Myocyte (in vitro differentiated cells): ENCODE measurements at places on chromosomes 2 and 18.

GRCh38 chr2:183359867-183360266 lies 235.6 kb downstream of the NUP35 start:
- DNase-seq, result peak; percentile 17

GRCh38 chr18:57029761-57030160 lies 117.1 kb upstream of the BOD1L2 start:
- peak; percentile 15 for DNase-seq

- no peak for DNase-seq
Observed at GRCh38 chr2:234587341-234588053, 90.6 kb upstream of the ARL4C start.

- DNase-seq, result no peak
Observed at GRCh38 chr2:160264308-160264707, 64.2 kb upstream of the ITGB6 start.

DNA sequence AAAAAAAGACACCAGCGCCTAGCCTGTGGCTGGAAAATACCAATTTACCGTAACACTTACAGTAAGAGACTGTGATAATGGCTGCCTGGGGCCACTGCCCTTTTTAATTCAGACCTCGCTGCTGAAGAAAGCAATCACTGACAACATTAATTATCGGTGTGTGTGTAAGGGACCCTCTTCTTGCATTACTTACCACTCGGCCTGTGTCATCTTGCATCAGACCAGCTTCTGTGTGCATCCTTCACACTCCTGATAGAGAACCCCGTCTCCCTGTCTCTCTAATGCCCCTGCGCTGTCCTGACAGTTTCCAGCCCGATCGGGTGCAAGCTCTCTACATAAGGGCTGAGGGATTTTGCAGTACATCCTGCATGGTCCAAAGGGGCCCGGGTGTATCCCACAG lies 124.4 kb downstream of the ZNF516 start:
- no peak for DNase-seq

GRCh38 chr2:128988326-128988725 lies 669.7 kb upstream of the HS6ST1 start:
- DNase-seq, result no peak

GRCh38 chr2:10557506-10558265 lies 109.6 kb upstream of the ODC1 start:
- no peak for DNase-seq

DNA sequence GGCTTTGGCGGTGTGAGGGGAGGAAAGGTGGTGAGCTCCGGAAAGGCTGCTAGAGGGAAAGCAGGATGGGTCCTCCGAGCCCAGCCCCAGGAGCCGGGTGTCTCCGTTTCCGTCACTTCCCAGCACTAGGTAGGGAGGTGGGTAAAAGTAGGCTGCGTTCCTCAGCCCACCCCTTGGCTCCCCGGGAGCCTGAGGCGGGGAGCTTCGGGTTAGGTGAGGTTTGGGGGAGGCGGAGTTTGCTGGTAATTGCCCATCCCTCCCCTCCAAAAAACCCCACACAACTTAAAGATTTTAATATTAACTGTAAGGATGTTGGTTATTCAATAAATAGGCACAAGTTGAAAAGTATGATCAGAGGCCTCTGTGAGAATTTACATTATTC lies 552 bp upstream of the ATF2 start:
- no peak for DNase-seq

- DNase-seq, result no peak
Observed at GRCh38 chr2:64498438-64498837, 25.7 kb upstream of the AFTPH start.

DNA sequence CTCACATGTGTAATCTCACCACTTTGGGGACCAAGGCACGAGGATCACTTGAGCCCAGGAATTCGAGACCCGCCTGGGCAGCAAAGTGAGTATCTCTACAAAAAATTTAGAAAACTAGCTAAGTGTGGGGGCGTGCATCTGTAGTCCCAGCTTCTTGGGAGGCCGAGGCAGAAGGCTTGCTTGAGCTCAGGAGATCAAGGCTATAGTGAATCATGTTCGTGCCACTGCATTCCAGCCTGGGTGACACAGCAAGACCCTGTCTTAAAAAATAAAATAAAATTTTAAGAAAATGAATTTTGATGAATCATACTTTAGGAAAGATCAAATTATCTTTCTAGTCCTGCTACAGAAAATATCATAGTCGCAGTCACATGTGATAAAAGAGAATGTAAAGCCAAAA lies 46.9 kb downstream of the CABYR start:
- no peak for DNase-seq

DNA sequence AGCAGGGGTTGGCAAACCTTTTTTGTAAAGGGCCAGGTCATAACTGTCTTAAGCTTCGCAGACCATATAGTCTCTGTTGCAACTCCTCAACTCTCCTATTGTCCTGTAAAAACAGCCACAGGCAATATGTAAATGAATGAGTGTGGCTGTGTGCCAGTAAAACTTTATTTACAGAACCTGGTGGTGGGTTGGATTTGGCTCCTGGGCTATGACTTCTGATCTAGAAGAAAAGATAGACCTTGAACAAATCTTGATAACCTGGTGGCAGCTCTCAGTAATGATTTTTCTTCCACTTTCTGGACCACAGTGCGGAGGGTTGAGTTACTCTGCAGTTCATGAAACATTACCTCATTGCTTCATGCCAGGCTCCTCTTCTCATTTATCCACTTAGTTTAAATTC lies 139.3 kb downstream of the MYCN start:
- no peak for DNase-seq

GRCh38 chr2:180306346-180306745 lies 299.2 kb upstream of the CWC22 start:
- DNase-seq, result no peak
